Fibroblast of mammary gland (primary cell): ENCODE measurements at places on chromosomes 1 and 21.

GRCh38 chr1:152225678-152226077 is 1.7 kb upstream of the HRNR start:
- no peak for DNase-seq

GRCh38 chr1:173525926-173526325 is 48.8 kb downstream of the PRDX6 start:
- DNase-seq: no peak

DNA sequence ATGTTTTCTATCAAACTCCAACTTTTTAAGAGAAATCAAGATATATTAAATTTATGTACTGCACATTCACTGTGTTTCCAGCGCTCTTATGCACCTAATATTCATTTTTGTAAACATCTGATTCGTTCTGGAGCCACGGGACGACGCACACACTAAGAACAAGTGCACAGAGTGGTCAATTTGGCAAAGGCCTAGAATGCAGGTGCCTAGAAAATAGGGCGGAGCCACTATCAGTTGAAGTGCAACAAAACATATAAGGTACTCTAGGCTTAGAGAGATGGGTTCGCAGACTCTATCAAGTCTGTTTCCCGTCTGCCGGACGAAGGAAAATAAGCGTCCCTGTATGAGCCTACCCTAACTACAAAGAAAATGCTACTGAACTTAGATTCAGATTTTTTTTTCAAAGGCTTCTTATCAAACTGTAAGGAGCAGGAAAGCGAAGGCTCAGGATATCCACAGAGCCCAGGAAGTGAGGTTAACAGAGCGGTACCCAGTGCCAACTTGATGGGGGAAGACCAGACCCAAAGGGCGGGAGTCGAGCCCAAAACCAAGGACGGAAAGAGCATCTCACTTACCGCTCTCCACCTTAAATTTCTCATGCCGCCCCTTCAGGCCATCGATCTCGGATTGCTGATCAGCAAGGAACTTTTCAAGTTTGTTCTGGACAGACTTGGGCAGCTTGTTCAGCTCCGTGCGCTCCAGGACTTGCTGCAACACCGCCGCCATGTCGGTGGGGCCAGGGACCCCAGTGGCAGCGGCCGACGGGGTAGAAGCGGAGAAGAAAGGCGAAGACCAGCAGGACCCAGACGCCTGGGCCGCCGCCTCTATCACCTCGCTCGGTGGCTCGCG is 526 bp downstream of the TPR start:
- DNase-seq: peak; percentile 38

GRCh38 chr1:63915121-63915520 is 141.3 kb downstream of the ROR1 start:
- DNase-seq: peak; percentile 48

DNA sequence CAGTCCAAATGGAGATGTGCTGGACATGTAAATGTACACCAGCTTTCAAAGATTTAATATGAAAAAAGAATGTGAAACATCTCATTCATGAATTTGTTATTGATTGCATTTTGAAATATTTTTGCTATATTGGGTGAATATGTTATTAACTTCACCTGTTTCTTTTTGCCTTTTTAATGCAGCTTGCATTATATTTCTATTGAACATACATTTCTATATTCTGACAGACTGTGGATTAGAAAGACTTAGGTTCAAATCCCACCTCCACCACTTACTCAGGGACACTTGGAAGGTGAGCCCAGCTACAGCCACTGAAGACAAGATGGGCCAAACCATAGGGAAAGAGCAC is 37.8 kb downstream of the LRRN2 start:
- no peak for DNase-seq

DNA sequence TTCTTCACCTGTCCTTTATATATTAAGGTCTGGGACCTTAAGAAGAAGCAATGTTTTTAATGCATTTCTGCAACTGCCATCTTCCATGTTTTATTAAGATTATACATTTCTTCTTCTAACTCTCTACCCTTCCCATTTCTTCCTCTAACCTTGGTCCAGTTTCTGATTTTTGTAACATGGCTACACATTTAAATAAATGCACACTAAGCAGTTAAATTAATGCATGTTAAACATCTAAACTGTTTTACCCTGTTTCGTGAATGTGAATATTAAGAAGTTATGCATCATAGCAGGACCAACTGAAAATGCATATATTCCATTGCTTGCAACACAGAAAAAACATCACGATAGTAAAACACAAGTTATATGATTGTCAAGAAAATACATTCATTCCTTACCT is 3.7 kb downstream of the BRINP3 start:
- DNase-seq: no peak

- DNase-seq: peak; percentile 10
These were observed 45.7 kb downstream of the FYB2 start for GRCh38 chr1:56773341-56774066.

DNA sequence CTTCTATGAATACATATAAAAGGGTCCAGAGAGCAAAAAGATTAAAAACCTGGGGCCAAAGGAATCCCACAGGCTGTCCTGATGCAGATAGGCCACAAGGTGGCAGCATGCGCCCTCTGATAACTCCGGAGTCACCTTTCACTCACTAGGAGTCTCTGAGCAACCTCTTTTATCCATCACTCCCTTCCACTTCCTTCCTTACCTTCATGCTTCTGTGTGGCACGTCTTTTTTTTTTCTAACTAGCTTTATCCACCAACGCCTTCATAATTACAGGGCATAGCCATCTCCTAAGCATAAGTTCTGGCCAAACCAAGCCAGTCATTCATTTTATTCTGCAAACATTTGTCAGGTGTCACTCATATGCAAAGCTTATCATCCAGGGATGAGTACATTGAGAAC is 3.9 kb upstream of the PGLYRP4 start:
- peak; percentile 71 for DNase-seq

DNA sequence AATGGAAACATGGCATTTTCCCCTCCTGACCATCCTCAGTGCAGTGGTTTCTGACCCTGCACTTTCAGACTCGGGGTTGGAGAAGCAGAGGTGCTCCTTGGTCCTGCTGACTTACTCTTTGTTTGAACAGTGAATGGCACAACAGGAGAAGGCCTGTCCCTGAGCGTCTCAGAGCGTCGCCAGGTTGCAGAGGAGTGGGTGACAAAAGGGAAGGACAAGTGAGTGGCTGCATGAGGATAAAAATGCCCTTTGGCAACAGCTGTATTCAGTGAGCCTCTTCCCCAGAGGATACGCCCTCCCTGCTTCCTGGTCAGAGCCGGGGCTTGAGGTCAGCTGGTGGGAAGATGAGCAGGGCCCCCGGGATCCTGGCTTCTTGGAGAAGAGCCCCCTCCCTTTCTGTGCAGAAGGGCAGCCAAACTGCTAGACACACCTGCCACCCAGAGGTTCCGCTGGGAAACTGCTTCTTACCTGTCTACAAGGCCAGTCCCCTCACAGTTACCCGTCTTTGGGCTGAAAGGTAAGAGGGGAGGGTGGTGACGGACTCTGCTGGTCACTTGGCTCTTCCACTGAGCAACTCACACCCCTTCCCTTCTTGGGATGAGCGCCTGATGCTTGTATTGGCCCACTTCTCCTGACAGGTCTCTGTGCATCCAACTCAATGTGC is 16.6 kb downstream of the NPL start:
- DNase-seq: no peak

DNA sequence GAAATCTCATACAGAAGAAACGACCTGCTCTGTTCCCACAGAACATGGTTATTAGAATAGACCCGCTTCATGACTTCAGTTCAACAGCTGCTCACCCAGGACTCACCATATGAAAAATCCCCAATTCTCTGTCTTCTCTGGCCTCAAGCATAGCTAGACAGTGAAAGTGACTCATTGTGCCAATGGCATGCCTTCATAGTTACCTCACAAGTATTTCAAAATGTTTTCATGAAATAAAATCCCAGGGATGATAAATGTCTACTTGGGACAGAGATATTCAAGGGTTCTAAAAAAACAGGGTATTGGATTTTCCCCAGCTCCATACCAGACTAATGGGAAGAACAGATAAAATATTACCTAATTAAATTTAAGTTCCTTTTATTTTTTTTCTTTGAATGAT is 82.3 kb downstream of the NOTCH2 start:
- DNase-seq: peak; percentile 95

DNA sequence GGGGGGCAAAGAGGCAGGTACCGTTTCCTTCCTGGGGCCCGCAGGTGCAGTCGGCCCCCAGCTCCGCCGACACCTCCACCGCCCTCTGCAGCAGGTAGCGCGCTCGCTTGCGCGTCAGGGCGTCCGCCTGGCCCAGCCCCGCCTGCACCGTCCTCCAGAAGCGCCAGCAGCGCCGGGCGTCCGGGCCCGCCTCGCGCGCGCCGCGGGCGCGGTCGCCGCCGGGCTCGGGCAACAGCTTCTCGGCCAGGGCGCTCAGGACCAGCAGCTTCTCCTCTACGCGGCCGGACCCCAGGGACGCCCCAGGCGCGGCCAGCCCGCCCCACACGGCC is 863 bp downstream of the TARBP1 start:
- DNase-seq: peak; percentile 26

GRCh38 chr1:159197561-159198557 is 6.8 kb upstream of the ACKR1 start:
- peak; percentile 80 for DNase-seq

GRCh38 chr1:208997726-208998312 is 585.7 kb upstream of the CAMK1G start:
- DNase-seq: peak; percentile 31

DNA sequence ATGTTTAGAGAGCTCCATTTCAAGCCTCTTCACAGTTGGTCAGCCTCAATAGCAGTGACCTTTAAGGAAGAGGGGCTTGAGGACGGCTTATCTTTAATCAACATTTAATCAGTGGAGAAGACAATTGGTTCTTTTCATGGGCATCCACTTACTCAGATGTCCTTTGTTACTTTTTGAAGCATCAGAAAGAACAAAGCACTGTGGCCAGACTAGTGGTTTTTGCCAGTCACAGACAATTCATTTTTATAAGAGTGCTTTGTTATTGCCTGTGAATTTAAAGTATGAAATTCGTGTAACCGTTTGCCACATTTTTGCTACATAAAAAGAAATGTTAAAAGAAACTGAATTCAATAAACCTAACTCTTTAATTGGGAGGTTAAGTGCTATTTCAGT is 222.8 kb downstream of the TPR start:
- DNase-seq: no peak

DNA sequence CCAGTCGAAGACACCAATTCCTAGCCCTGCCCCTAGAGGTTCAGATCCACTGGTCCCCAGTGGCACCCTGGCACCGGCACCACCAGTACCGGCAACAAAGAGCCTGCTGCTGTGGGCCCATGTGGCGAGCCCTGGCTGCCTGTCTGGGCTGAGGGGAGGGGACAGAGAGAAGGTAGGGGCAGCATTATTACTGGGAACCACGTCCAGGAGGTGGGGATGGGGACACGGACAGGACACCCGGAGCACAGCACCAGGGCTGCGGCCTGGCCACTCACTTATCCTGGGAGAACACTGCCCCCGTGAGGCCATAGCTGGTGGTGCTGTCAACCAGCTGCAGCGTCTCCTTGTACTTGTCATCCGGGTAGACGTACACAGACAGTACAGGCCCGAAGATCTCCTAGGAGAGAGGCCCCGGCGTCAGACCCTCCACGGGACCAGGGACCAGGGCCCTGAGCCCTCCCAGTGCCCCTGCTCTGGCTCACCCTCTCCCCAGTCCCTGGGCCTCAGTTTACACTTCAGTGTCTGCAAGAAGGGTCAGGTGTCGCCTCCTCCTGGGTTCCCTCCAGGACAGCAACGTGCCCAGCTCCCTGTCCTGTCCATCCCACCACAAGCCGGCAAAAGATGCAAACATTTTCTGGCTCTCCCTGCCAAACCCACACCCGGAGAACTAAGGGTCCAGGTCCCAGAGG is 15.8 kb upstream of the TAS1R2 start:
- DNase-seq: peak; percentile 85

DNA sequence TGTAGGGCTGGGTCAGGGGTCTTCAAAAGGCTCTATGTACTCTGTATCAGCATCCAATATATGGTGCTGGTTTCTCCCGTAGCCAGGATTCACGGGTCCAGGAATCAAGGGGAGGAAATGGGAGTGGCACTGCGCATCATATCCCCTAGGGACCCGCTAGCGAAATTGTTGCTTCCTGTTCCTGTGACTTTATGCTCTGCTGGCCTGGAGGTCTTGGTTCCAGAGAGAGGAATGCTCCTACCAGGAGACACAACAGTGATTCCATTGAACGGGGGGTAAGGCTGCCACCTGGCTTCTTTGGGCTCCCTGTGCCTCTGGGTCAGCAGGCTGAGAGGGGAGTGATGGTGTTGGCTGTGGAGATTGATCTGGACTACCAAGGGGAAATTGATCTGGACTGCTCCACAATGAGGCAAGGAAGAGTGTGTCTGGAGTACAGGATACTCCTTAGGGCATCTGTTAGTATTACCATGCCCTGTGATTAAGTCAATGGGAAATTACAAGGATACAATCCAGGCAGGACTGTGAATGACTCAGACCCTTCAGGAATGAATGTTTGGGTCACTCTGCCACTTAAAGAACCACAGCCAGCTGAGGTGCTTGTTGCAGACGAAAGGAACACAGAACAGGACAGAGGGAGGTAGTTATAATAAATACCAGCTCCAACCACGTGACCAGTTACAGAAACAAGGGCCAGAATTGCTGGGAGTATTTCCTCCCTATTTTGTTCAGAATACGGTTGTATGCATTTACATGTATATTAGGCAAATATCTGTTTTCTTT is 10.2 kb downstream of the SPSB1 start:
- DNase-seq: peak; percentile 94

GRCh38 chr1:8482979-8483381 is 165.1 kb downstream of the SLC45A1 start:
- DNase-seq: peak; percentile 28

GRCh38 chr21:35338881-35339632 is 290.0 kb upstream of the RUNX1 start:
- DNase-seq: no peak

- DNase-seq: peak; percentile 29
These were observed 10.5 kb downstream of the KIAA1614 start for GRCh38 chr1:180923021-180923841.
